ENCODE measurements at places on chromosomes 11 and 22.

GRCh38 chr11:134202661-134203060 lies 21.1 kb downstream of the NCAPD3 start:
- DNase-seq, result no peak

GRCh38 chr22:19723983-19724827 lies 866 bp downstream of the GP1BB start:
- DNase-seq, result no peak

DNA sequence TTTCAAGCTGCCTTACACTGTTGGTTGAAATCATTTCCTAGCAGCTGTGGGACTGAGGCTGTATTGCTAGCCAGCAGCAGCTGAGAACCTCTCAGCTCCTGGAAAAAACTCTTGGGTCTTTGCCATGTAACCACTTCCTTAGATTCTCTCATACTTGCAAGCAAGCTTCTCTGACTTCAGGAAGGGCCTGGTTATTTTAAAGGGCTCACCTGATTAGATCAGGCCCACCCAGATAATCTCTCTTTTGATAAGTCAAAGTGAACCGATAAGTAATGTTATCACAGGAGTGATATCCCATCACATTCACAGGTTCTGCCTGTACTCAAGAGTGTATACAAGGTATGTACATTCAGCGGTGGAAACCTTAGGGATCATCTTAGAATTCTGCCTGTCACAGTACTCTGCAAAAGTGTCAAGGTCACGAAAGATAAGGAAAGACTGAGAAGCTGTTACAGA lies 7.4 kb upstream of the CLPB start:
- DNase-seq, result no peak

GRCh38 chr11:127157225-127157624 lies 156.7 kb upstream of the KIRREL3 start:
- no peak for DNase-seq
